ENCODE measurements at places on chromosomes 12 and 14.

GRCh38 chr12:33830070-33830469, 192.2 kb upstream of the ALG10 start:
- DNase-seq = no peak

- no peak for DNase-seq
These were observed 27.0 kb upstream of the FOXN3 start for GRCh38 chr14:89444044-89444443.

GRCh38 chr12:97837401-97837800, 374.8 kb downstream of the RMST start:
- DNase-seq = no peak

DNA sequence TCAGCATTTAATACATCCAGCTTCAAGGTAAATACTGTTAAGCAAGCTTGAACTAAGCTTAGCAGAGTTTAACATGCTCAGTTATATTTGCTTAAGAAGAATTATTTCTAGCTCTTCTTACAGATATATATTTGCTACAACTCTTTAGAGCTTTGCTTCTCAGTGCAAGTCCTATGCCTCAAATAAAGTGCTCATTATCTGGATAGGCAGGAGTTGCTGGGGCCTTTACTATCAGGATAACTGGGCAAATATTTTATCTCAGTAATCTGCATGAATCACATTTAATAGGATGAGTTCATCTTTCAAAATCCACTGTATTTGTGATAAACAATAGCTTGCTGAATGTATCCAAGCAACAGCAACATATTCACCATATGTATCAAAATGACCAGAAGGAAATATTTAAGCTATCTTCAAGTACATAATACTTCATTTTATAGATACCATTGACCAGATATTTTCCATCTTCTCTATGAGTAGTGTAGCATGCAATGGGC, 187.6 kb downstream of the NOVA1 start:
- DNase-seq = no peak

DNA sequence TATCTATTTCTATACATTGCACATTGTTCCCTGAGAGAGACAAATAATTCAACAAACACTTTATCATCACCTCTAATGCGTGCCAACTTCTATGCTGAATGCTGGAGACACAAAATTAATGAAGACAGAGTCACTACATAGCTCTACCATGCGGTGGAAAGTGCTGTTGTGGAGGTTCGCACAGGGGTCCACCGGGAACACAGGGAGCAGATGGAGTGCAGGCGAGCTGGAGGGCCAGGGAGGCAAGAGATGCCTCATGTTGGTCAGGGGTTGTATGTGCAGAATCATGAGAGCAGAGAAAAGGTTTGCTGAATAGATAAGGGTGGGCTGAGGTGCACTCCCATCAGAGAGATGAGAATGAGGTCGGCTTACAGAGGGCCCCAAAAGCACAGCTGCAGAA, 25.2 kb downstream of the FAM234B start:
- no peak for DNase-seq

- DNase-seq = no peak
These were observed 61.1 kb downstream of the TPH2 start for GRCh38 chr12:71999795-72000194.

DNA sequence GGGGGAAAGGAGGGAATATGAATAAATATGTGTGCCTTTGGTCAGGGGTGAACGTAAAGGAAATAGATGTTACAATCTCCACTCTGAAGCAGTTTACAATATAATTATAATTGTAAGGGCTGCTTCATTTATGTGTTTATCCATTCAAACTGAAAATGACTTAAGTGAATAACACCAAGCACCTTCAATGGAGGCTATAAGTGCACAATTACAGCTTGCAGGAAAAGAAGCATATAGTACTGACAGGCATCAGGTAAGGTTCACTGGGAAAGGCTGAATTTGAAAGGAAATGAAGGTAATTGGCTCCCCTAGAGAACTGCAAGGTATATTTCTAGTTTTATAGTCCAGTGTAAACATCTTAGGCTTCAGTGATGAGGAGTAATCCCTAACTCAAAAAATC, 192.7 kb downstream of the STXBP6 start:
- no peak for DNase-seq

- no peak for DNase-seq
These were observed 16.1 kb upstream of the RND1 start for GRCh38 chr12:48881686-48882314.

DNA sequence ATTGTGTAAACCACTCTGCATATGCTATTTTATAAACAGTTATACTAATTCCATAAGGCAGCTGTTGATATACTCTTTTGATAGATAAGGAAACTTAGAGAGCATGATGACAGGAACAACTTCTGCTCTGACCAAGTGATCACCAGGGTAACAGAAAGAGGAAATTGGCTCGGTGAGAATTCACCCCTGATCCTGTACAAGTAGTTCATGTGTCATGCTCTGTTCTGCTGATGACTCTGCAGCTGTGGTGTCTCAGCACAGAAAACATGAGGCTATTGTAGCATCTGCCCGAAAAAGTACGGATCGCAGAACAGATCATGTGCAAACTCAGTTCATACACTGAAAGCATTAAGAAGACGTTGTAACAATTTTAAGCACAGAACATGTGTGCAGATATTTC, 345.0 kb downstream of the LRIG3 start:
- no peak for DNase-seq

DNA sequence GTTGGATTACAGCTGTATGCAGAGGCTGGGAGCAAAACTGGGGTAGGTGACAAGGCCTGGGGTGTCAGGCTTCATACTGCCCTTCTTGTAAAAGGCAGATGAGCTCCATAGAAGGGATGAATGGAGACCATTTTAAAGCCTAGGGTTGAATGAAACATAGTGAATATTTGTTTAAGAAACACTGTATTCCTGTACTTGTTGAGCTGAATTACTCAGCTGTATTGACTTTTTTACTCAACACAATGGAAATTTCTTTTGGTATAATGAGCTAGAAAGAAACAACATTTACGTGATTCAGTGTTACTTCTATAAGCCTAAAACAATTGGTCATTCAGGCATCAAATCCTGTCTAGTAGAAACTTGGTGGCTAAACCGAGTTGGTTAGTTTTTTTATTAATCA, 14.1 kb downstream of the ATP6V0A2 start:
- DNase-seq = no peak

DNA sequence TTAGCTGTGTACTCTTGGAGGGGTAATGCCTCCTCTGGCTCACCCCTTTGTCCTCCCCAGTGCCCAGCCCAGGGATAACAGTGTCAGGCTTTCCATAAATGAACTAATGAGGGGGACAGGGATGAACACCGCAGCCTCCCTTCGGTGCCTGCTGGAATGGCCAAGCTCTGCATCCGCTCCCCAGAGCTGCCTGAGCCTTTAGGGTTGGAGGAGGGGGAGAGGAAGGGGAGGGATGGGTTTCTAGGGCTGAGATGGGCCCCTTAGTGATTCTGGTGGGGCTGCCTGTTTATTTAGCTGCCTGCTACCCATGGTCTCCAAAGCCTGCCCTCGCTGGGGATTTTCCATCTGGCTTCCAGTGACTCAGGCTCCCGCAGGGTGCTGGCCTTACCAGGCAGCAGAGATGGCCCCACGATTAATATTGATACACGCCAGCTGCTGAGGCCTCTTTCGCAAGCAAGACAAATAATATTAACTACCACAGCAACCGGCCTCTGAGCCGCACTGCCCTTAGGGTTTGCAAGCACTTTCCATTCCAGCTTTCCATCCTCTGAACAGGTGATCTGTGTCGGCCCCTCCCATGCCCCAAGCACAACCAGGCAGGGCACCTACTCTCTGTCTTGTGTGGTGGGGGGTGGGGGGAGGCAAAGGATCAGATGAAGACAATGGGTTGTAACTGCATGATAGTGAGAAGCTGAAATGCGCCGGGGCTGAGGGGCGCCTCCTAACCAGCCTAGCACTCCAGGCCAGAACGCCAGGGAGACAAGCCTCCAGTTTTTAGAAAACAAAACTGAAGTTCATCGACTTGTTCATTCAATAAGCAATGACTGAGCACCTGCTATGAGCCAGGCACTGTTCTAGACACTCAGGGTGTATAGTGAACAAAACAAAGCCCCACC, 56.7 kb downstream of the C14orf132 start:
- DNase-seq = no peak

DNA sequence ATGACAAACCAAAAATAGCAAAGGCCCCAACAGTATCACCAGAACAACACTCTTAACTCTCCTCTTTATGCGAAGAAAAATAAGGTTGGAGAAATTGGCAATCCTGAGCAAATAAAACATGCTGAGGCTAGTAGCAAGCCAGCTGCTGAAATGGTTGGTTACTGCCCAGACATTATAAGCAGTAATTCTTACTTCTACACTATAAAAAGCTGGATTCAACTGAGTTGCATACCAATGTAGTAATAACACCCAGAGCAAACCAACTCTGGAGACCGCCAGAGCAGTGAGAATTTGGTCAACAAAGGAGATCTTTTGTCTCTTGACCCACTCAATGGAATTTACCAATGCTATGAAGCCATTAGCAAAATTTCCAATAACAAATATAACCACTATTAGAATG, 628 bp downstream of the TAS2R30 start:
- no peak for DNase-seq

- no peak for DNase-seq
These were observed 33.5 kb downstream of the ISCA2 start for GRCh38 chr14:74526854-74527585.

DNA sequence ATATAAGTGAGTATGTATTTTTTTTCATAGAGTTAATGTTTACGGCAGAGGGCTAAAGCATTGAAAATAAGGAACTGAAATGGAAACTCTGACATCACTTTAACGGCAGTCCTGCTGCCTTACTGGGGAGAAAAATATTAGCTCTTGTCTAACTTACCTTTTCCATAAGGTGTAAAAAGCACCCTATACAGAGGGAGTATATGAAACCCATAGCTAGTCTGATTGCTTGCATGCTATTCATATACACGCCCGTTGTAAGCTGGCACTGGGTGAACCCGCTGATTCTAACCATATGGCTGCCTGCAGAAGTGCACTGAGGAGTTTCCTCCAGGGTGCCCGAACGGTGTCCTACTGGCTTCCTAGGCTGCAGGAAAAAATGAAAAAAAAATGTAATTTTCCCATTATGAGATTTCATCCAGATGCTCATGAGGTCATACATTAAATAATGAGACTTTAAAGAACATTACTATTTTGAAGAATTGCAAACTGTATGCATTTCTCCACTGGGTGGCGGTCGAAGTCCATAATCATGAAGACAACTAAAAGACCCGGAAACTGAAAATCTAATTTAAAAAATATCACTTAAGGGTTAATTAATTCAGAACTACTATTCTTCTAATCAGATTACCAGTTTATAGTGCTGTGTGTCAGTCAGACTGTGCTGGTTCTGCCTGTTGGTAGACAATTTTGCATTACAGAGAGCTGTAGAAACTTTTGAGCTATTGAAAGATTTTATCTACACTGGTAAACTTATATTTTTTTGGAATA, 144.7 kb downstream of the ALX1 start:
- no peak for DNase-seq

DNA sequence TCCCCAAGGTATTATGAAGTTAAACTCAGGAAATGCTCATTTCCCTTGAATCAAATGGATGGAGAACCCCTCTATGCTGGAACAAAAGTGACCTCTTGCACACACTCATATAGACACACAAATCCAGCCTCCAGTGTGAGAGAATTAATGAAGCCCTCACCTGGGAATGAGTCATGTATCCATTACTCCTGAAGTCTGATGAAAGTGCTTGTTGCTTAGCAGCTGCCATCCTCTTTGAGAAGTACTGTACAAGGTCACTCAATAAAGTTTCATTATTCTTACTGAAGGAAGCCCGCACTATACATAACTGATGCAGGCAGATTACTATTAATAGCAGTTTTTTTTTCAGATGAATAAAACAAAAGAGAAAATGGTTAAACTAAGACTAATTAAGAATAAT, 102.3 kb downstream of the RERG start:
- DNase-seq = no peak

DNA sequence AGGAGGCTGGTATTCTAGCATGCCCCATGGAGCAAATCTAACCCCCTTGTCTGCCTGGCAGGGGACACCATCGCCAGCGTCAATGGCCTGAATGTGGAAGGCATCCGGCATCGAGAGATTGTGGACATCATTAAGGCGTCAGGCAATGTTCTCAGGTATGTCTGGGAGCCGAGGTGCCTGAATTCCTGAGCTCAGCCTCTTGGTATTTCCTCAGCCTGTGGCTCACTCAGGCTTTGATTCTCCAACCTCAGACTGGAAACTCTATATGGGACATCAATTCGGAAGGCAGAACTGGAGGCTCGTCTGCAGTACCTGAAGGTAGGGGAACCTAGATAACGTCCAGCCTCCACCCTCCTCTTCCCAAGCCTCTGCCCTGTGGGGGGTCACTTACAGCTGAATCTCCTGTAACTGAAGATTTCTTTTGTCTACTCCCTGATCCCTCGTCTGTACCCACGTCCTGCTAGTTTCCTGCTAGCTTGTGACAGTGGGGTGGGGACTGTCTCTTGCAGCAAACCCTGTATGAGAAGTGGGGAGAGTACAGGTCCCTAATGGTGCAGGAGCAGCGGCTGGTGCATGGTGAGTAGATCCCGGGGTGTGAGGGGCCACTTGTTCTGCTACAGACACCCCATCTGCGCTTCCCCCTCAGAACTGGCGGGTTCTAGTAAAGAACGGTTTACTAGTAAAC, 7.0 kb downstream of the TAMALIN start:
- DNase-seq = no peak

DNA sequence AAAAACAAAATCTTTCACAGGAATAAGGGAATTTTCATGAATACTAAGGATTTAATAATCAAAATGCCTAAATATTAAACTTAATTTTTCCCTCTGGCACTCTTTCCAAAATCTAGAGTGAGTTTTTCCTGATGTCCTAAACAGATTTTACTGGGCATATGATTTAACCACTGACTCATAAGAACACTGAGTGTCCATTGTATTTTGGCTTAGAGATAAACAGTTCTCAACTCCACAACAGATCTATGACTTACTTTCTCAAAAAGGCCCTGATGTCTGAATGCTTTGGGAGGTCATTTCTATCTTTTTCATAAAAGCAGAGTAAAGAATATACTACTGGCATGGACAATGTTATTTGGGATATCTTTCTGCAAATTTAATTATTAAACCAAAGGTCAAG, 15.0 kb downstream of the TMBIM4 start:
- DNase-seq = no peak

DNA sequence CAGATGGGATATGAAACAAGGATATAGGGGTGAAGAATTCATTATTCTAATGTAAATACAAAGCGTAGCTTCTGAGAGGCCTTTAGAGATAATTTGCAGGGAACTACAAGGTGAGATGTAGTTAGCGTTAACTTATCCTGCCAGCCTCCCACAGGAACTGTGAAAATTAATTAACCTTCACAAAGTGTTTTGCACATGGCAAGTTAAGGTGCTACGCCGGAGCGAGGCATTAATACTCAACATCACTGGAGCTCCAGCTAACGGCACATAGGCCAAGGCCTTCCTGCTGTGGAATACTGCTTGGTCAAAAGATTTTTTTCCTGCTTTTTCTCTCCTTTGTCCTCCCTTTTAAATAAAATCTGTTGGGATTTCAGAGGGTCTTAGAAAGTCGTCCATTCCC, 86.5 kb downstream of the CRACR2A start:
- no peak for DNase-seq
